ENCODE measurements at places on chromosomes 7 and 10.

DNA sequence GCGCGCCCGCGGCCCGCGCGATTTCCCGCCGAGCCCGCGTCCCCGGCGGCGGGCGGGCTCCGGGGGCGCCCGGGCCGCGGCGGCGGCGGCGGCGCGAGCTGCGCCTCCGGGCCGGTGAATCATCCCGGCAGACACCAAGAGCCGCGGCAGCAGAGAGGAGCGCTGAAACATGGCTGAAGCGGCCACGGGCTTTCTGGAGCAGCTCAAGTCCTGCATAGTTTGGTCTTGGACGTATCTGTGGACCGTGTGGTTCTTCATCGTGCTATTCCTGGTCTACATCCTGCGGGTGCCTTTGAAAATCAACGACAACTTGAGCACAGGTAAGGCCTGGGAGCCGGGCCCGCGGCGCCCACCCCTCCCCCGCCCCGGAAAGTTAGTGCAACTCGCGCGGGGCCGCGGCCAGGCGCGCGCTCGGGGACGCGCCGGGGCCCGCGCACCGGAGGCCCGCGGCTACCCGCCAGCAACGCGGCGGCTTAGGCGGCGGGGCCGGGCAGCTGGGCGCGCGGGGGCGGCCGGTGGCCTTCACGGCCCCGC lies at the start of gene ST7:
ST7 (plus strand) TSS at position 130 of the 534 bp plus-strand sequence; CDS start at position 170, 40 bp downstream.
- DNase-seq: peak; percentile 34

DNA sequence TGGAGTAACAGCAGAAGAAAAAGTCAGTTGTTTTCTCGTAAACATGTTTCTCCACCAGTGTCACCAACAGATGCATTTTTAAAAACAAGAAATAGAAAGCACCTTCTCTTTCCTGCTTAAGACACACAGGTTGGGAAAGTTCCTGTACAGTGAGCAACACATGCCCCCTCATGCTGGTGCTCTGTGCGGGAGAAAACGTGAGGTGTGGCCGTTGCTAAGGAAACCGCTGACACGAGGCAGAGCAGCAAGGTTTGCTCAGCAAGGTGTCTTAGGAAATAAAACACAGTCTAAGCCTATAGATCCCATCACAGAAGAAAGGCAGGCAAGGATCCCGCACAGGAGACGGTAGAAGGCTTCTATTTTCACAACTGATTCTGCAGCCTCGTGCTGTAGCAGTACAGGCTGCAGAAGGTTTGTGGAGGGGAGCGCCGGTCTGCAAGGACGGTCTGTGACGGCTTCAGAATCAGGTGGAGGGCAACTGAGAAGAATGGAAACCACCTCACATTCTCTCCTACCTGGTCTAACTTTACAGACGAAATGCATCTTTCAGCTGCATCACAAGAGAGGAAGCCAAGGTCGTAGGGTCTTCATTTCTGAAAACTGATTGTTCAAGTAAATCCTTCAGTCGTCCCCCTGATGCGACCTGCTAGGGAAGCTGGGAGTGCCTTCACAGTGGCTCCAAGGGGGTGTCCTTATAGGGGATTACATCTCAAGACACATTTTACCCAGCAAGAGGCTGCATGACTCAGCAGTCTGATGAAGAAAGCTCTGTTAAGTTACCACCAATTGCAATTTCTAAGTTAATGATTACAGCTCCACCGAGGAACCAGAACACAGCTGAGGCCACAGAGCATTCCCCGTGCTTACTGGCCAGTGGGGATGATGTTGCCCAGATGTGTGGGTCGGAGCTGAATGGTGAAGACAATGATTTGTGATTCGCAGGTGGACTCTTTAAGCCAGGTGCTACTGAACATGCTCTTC lies 150.7 kb upstream of the KLF14 start:
- DNase-seq: no peak

GRCh38 chr7:156151658-156152057 lies 339.4 kb upstream of the SHH start:
- DNase-seq: no peak

GRCh38 chr7:70303780-70304179 lies 705.5 kb downstream of the AUTS2 start:
- DNase-seq: no peak
